ENCODE measurements at places on chromosomes 16 and 17.

DNA sequence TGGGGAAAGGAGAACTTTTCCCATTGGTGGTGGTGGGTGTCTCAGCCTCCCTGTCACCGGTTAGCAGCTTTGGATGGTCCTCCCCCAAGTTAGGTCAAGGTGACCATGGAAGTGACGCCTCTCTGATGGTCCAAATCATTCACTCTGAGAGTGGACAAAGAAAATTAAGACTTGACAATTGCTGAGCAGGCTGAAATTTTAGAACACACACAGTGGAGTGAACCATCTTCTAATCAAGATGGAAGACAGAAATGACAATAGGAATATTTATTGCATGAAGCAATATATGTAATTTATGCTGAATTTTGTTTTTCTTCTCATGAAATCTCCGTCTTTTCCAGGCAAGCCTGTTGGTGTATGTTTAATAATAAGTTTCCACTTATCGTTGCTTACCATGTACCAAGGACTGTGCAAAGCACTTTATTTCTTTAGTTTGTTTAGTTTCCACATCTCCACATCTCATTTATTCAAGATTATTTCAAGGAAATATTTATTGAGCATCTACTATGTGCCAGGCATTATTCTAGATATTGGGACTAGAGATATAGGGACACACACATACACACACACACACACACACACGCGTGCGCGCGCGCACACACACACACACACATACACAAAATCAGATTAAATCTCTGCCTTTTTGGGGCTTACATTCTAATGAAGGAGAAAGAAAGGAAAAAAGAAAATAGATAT, 44.0 kb upstream of the TAC4 start:
- DNase-seq, result no peak

GRCh38 chr17:49759203-49759602, 4.7 kb downstream of the FAM117A start:
- no peak for DNase-seq

DNA sequence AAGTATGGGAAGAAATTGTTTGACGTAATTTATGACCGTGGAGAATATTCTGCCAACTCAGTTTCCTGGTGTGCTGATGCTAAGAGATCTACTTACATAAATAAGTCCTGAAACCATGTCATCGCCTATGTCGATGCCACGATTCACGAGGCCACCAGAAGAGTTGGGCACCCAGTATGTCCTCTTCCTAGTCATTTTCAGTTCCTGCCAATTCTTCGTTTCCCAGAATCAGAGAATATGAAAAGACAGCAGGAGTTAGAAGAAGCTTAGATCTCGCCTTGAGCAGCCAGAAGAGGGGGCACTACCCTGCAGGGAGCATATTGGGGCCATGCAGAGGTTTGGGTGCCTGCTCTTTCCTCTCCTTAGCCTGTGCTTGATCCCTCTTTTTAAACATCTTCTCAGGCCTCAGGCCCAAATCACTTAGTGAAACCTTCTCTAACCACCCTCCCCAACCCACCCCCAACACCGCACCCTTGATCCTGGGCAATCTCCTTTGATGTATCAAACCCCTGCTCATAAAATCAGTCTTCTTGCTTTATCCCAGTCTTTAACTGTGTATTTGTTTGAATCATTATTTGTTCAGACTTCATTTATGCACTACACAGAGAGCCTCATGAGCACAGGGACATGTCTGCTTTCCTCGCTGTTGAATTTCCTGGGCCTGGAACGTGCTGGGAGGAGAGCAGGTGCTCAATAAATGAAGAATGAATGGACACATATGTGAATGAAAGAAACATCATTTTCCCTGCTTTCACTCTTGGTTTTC, 12.2 kb upstream of the LONP2 start:
- peak; percentile 35 for DNase-seq

DNA sequence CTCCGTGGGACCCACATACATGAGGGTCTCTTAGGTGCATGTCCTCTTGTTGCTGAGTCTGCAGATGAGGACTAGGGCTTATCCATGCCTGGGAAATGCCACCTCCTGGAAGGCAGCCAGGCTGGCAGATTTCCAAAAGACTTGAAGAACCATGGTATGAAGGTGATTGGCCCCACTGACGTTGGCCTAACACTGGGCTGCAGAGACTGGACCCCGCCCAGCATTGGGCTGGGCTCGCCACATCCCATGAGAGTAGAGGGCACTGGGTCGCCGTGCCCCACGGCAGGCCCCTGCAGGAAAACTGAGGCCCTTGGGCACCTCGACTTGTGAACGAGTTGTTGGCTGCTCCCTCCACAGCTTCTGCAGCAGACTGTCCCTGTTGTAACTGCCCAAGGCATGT, 38.2 kb upstream of the IL21R start:
- no peak for DNase-seq

- peak; percentile 54 for DNase-seq
Observed at GRCh38 chr17:68197091-68197996, 50.5 kb upstream of the AMZ2 start.

GRCh38 chr16:35552763-35553162, 2093.4 kb downstream of the TP53TG3F start:
- DNase-seq, result no peak

DNA sequence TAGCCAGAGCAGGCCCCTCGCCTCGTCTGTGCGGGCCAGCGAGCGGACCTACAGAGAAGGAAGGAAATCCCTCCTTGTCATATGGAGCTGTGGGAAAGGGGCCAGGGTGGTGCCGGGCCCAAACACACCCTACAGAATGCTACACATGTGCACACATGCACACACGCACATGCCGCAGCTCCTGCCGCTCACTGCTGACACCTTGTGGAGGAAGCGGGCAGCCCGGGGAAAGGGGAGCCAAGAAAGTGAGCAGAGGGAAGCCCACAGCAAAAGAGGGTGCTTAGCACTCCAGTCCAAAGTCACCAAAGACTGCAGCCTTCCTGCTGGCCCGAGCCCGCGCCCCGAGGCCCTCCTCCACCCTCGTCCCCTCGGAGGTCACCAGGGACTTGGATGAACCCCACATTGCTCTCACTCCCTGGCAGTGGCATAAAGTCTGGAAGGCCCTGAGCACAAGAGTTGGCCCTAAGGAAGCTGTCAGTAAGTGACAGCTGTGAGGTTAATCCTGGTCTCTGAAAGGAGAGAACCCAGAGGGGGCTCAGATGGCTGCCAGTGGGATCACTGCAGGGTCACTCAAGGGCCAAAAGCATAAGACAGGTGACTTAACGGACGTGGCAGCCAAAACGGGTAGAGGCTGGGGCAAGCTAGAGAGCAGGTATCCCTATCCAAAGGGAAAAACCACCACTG, 68.2 kb downstream of the MYO18A start:
- DNase-seq, result peak; percentile 81

DNA sequence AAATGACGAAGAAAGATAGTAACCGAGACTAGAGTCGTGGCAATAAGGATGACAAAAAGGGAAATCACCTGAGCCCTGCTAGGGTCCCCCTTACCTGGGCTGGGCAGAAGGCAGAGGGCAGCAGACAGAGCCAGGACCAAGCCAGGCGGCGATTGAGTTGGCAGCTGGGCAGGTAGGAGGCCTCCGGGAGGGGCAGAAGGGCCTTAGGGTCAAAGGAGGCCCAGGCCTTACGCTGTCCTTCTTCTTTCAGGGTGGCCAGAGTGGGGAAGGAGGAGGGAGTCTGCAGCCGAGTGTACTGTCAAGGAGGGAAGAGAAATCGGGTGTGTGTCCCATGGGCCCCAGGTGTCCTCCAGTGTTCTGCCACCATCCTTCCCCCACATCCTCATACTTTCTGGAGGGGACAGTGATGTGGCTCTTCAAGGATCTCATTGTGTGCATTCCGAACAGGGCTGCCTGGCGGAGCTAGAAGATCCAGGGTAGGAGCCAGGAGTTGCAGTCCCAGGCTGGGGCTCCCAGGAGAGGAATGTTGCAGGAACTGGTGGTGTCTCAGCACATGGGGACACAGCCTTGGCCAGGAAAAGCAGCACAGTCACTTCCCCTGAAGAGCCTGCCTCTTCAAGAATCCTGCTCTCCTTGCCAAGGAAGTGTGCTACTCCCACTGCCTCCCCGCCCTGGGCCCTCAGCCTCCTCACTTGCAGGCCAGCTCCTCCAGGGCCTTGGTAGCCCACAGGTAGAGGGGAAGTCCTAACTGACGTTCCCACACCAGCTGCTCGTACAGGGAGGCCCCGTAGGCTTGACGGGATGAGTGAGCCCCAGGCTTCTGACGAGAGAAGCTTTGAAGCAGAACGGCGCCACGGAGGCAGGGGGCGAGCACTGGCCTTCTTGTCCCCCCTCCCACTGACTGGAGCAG, 13.2 kb downstream of the CTC1 start:
- DNase-seq, result no peak

DNA sequence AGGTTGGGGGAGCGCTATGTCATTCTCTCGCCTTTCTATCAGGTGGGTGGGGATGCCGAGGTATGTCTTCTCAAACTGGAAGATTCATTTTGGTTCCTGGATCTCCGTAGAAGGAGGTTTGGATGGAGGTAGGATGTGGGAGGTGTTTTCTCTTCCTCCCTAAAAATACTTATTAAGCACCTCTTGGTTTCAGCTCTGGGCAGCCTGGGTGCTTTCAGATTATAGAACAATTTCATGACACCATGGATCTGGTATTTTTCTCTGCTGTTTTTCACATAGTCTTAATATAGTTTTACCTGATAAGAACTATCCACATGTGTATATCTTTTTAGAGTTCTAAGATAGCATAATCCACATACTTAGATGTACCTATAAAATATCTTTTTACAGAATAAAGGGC, 92.9 kb downstream of the YPEL2 start:
- no peak for DNase-seq

- no peak for DNase-seq
Observed at GRCh38 chr17:66850692-66851091, 15.8 kb downstream of the CACNG5 start.

DNA sequence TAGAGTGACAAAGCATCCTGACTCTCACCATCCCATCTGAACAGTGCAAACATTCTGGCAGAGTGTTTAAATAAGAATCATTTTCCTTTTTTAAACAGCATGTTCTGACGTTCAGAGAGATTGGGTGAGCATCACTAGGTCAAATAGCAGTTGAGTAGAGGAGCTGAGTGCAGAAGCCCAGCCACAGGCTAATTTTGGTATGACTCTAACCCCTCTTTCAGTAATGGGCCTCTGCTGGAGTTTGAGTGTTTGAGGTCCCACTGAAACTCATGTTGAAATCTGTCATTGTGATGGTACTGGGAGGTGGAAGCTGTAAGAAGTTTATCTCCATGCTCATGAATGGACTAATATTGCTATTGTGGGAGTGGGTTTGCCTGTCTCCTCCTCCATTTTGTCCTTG, 194.4 kb downstream of the SALL1 start:
- no peak for DNase-seq

DNA sequence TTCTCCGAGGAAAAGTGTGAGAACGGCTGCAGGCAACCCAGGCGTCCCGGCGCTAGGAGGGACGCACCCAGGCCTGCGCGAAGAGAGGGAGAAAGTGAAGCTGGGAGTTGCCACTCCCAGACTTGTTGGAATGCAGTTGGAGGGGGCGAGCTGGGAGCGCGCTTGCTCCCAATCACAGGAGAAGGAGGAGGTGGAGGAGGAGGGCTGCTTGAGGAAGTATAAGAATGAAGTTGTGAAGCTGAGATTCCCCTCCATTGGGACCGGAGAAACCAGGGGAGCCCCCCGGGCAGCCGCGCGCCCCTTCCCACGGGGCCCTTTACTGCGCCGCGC, at the start of gene ERBB2:
ERBB2 (plus strand) TSS at position 247 of the 330 bp plus-strand sequence. CDS start 175 bp downstream, outside the sequence.
- DNase-seq, result no peak

DNA sequence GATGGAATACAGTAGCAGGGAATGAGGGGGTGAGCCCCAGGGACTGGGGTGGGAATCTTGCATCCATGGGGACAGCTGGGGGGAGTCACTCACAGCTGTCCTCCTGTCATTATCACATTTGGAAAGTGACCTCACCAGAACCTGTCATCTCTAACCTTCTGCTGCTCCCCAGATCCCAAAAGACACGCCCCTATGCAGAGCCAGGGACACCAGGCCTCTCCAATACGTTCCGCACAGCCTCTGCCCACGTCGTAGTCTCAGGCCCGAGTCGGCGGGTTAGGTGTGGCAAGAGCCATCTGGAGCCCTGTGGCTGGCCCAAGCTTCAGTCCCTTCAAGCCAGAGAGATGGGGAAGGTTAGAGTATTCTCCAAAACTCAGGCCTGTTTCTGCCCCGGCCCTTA, 214.3 kb downstream of the ENGASE start:
- no peak for DNase-seq

DNA sequence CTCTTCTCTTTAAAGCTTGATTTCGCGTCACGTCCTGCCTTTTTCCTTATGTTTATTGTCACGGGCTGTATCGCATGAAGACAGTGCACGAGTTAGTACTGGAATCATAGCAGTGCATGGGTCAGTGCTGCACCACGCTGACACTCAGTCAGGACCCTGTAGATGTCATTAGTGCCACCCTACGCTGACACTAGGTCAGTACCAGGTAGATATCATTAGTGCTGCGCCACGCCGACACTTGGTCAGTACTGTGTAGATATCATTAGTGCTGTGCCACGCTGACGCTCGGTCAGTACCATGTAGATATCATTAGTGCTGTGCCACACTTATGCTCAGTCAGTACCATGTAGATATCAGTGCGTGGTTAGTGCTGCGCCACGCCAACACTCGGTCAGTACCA, 106.2 kb upstream of the ZNF469 start:
- no peak for DNase-seq

DNA sequence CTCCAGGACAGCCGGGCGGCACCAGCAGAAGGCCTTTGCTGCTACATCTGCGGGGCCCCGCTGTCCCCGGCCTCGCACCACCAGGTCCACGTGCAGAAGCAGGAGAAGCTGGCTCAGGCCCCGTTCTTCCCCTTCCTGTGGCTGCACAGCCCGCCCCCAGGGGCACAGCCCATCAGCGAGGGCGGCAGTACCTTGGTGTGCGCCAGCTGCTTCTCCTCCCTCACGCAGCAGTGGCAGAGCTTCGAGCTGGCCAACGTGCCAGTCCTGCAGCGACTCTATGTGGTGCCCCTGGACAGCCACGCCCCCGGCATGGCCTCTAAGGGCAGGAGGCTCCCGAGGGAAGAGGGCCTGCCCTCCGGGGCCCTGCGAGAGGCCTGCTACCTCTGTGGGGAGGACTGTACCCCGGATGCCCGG, 58.3 kb upstream of the CIBAR2 start:
- DNase-seq, result no peak

- DNase-seq, result no peak
Observed at GRCh38 chr16:2056681-2057407, 9.1 kb downstream of the TSC2 start.

DNA sequence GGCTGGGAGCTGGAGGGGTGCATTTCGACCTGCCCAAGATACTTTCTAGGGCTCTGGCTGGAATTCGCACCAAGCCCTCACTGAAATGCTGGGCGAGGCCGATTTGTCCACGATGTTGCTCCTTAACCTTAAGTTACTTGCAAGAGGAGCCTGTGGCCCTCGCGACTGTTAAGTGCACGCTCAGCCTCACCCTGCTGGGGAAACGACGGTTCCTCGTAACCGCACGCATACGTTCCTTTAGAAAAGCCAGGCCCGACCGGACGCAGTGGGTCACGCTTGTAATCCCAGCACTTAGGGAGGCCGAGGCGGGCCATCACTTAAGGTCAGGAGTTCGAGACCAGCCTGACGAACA, 607 bp upstream of the NCOR1 start:
- DNase-seq, result peak; percentile 23

- DNase-seq, result no peak
Observed at GRCh38 chr16:49665482-49666230, 190.3 kb downstream of the ZNF423 start.
